KBM-7 (cell line): ENCODE measurements at places on chromosomes 7 and 10.
A peak's percentile ranks its signal among the peaks of the same experiment; 100 is the strongest.

DNA sequence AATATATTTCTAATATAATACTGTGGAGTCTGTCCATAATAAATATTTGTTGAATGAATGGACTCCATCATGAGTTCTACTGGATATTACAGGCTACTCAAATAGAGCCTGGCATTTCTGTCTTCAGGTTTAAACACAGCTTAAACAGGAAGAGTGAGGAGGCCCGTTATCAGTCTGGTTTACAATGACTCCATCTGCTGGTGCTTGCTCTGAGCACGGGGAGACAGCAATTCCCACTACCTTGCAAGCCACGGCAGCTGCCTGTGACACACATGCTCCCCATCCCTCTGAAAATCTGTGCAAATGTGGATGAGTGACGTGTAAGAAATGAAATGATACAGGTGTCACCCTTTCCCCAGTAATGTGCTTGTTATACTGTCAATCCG is 293.5 kb upstream of the IMMP2L start:
- peak; percentile 11 for DNase-seq

- peak; percentile 18 for DNase-seq
Observed at GRCh38 chr7:49631071-49631815, 142.2 kb upstream of the VWC2 start.

GRCh38 chr7:114630201-114630990 is 215.8 kb downstream of the FOXP2 start:
- no peak for DNase-seq

DNA sequence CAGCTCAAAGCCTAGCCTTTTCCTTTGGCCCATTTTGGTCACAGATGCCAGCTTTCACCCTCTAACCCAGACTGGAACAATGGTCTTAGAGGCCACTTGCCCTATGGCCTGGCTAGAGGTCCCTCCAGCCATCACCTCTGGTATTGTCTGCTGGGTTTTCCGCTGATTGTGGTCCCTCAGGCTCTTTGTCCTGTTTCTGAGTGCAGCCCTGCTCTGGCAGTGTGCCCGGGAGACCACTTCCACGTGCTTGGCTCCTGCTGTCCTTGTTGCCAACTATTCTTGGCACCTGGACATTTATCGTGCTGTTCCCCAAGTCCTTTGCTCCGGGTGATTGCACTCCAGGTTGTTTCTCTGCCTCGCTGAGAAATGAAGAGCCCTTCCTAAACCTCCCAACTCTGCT is 53.3 kb upstream of the FAM180A start:
- DNase-seq, result no peak

DNA sequence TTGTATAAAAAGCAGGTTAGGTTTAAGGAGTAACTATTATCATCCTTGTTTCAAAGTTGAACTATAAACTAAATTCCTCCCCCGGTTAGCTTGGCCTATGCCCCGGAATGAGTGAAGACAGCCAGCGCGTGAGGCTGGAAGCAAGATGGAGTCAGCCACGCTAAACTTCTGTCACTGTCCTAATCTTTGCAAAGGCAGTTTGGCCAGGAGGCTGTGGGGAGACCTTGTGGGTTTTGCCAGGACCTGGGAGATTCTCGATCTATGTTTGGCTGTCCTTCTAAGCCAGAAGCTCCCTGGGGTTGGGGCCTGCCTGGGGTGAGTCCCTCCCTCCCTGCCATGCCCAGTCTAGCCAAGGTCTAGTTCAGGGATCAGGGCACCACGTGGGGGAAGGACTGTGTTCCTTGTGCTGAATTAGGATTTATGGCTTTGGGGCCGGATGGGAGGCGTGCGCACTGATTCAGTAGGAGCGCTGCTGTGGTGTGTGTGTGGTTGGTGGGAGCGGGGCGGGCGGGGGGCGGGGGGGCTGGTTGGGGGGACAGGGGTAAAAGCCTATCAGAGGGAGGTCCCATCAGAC is 871 bp upstream of the GTF2IRD1 start:
- no peak for DNase-seq

- no peak for DNase-seq
Observed at GRCh38 chr10:121648493-121648892, 50.2 kb upstream of the FGFR2 start.
